ENCODE measurements at places on chromosomes 3 and 15.

DNA sequence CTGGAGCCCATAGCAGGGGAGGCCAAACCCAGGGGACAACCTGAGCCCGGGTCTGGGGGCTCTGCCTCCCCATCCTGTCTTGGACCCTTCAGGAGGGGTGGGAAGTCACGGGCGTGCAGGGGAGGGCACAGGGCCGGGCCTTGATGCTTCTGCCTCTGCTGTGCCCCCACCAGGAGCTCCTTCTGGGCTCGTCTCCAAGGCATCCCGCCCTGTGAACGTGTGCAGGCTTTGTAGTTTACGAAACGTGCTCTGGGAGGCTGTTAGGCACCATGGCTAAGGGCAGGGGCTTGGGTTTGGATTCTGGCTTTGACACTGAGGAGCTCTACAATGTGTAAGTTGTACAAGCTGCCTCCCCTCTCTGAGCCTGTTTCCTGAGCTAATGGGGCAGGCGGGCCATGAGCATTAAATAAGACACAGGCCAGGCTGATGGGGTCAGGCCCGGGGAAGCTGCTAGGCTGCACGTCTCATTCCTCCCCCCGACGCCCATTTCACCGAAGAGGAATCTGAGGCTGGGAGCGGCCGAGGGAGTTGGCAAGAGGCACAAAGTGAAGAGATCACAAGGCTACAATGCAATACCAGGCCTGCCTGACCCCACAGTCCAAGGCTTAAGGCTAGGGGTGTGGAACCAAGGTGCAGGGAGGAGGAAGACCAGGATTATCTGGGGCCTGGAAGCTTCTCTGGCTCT, 19.6 kb downstream of the PLXND1 start:
- no peak for DNase-seq

DNA sequence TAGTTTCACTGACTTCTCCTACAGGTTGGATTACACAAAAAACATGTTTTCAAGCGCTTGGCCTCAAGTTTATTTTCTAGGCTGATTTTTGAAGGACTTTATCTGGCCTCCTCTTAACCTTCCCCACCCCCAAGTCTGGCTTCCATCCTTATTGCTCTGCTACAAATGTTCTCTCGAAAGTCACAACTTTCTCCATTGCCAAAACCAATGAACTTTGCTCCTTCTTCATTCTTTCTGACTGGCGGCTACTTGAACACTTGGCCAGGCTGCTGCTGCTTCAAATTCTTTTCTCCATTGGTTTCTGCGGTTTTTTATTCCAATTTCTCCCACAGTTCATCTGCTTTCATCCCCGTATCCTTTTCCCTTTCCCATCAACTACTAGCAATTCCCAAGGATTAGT, 106.6 kb downstream of the TOP2B start:
- no peak for DNase-seq

DNA sequence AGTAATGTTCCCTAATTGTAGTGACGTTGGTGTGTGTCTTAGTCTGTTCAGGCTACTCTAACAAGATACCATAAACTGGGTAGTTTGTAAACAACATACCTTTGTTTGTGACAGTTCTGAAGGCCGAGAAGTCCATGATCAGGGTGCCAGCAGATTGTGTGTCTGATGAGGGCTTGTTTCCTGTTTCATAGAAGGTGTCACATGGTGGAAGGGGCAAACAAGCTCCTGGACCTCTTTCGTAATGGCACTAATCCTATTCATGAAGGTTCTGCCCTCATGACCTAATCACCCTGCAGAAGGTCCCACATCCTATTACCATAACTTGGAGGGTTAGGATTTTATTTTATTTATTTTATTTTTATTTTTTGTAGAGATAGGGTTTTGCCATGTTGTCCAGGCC, 11.1 kb downstream of the ATXN7 start:
- no peak for DNase-seq

GRCh38 chr15:63044077-63044644, 1.6 kb downstream of the TPM1 start:
- no peak for DNase-seq

GRCh38 chr3:46558184-46559043, 7.7 kb downstream of the LRRC2 start:
- peak; percentile 75 for DNase-seq

All from stimulated activated CD8-positive, alpha-beta memory T cell treated with anti-CD3 and anti-CD28 coated beads, Interleukin-4, amount 100 ng/mL, for 48 hours (primary cell).